Stimulated activated CD4-positive, alpha-beta T cell treated with anti-CD3 and anti-CD28 coated beads, Interleukin-4, amount 100 ng/mL, for 1 hour (primary cell): ENCODE measurements at places on chromosomes 3 and 15.

GRCh38 chr3:82002986-82003642 lies 241.7 kb upstream of the GBE1 start:
- no peak for DNase-seq

DNA sequence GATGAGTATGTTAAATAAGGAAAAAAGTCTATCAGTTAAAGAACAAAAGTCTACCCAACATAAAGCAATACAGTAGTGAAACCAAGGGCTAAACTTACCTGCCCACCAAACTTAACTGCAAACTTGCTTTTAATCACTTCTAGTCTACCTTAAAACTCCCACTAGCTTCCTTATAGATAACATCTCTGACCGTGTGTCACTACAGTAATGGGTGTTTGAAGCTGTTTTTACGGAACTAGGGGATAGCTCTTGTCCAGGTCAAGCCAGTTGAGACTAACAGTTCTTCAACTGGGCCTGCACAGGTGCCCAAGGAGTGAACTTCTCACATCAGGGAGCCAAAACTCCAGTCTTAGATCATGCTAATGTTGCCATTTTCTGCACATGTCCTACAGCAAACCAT lies 132.3 kb downstream of the ZNF385D start:
- DNase-seq = no peak

DNA sequence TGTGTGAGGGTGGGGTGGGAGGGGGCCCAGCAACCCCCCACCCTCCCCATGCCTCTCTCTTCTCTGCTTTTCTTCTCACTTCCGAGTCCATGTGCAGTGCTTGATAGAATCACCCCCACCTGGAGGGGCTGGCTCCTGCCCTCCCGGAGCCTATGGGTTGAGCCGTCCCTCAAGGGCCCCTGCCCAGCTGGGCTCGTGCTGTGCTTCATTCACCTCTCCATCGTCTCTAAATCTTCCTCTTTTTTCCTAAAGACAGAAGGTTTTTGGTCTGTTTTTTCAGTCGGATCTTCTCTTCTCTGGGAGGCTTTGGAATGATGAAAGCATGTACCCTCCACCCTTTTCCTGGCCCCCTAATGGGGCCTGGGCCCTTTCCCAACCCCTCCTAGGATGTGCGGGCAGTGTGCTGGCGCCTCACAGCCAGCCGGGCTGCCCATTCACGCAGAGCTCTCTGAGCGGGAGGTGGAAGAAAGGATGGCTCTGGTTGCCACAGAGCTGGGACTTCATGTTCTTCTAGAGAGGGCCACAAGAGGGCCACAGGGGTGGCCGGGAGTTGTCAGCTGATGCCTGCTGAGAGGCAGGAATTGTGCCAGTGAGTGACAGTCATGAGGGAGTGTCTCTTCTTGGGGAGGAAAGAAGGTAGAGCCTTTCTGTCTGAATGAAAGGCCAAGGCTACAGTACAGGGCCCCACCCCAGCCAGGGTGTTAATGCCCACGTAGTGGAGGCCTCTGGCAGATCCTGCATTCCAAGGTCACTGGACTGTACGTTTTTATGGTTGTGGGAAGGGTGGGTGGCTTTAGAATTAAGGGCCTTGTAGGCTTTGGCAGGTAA lies 8.1 kb downstream of the FAM131A start:
- DNase-seq = no peak

DNA sequence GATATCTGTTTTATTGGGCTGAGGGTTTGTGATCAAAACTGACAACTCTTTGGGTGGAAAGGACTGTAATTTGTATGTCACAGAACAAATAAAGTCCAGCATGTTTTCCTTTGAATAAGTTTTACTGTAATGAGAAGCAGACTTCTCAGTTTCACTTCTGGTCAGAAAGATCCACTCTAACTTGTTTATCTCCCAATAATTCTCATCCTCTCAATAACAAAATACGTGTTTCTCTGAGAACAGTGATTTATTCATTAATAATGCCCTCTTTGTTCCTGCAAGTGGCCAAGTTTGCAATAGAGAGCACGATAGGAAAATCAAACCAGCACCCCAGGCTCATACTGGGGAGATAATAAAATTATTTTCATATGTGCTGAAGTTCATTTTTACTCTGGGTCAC lies 190.6 kb downstream of the CNTN3 start:
- DNase-seq = no peak

DNA sequence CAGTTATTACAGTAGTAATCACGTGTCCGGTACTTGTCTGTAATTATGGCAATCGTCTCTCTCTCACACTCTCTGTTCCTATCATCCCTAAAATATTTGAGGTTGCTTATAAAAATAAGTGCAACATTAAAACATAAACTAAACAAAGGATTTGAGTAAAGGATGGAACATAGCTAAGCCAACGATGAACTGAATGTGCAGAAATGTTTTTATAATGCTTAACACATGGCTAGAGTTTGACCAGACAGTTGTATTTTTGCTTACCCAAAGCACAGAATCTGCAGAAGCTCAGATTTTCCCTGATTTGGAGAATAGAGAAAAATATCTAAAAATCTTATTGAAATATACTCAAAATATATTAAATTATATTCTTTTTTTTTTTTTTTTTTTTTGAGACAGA lies 1030.9 kb downstream of the NAALADL2 start:
- DNase-seq = no peak

DNA sequence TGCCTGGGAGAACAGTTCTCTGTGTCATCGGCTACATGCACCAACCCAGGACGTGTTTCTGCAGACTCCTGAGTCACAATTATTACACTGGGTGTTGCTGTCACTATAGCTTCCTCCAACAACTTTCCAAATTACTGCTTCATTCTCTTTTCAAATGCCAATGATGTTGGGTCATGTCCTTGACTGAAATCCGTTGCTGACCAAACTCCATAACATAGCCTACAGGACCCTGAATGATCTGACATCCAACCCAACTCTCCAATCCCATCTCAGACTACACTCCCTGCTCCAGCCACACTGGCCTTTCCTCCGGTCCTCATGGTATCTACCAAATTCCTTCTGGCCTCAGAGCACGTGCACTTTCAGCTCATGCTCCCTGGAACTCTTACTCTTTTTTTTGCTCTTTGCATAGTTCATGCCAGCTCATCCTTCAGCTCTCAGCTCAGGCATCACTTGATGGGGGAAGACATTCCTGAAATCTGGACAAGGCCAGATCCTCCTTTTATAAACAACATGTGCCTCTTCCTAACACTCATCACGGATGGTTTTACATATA lies 108.8 kb upstream of the PTPRG start:
- no peak for DNase-seq

DNA sequence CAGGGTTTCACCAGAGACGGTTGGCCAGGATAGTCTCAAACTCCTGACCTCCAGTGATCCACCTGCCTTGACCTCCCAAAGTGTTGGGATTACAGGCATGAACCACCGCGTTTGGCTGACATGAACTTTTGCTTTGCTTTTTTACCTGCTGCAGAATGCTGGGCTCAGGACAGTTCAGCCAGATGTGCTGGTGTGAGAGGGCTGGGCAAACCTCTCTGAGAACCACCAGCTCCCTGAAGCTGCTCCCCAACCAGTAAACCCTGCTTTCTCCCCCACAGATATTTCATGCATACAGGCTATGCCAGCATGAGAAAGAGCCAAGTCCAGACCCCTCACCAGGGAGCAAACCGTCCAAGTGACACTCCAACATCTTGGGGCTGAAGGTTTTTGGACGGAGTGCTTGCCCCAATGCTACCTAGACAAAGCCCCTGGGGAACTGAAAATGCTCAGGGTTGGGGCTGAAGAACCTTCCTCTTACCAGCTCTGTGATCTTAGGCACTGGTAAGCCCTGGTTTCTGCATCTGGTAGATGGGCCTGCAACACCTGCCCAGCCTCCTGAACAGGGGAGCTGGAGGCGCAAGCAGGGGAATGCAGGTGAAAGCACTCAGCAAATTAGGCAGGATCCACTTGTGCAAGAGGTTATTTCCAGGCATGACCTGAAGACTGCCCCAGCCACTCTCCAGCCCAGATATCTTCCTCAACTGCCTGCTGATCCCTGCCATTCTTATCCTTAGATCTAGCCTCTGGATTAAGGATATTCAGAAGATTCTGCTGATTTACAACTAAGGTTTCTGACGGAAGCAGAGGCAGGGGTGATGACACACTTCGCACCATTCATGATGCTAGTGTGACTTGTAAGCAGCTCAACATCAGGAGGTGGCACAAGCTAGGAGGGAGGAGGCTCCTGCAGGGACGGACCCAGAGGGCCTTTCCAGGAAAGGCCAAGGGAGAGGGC lies 78.8 kb downstream of the TLE3 start:
- no peak for DNase-seq

GRCh38 chr3:184544513-184544861 lies 17.1 kb upstream of the EPHB3 start:
- no peak for DNase-seq

- DNase-seq = no peak
Measured at GRCh38 chr3:40753951-40754350, 229.2 kb downstream of the ZNF621 start.

DNA sequence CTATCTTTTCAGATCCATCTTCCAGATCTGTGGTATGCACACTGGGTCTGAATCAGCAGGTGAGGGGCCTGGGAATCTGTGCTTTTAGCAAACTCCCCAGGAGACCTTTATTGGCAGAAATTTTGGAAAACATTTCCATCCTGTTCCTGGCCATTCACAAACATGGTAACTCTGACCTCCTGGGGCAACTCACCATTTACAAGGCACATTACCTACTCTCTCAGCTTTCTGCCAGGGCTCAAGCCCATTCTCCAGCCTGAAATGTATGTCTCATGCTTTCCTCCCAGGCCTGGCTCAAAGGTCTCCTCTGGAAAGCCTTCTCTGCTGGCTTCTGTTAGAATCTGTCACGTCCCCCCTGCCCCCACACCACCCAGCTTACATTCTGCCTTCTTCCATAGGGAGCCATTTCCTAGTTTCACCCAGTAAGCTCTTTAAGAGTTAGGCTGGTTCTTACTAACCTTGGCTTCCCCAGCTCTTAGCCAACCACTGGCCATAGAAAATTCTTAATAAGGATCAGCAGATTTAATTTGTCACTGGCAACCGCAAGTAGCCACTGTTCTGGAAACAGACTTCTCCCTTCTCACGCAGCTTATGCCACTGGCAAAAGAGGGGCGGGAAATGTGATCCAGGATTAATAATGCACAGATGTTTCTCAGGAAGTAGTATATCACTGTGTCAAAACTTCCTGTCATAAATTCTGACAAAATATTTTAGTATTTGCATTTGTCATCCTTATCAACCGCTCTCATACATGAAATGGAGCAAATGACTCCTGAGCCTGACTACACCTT lies 55.0 kb downstream of the RORA start:
- DNase-seq = no peak

GRCh38 chr3:32470362-32470761 lies 32.3 kb downstream of the CMTM6 start:
- DNase-seq = no peak

GRCh38 chr3:71541313-71541712 lies 42.2 kb downstream of the FOXP1 start:
- DNase-seq = no peak

DNA sequence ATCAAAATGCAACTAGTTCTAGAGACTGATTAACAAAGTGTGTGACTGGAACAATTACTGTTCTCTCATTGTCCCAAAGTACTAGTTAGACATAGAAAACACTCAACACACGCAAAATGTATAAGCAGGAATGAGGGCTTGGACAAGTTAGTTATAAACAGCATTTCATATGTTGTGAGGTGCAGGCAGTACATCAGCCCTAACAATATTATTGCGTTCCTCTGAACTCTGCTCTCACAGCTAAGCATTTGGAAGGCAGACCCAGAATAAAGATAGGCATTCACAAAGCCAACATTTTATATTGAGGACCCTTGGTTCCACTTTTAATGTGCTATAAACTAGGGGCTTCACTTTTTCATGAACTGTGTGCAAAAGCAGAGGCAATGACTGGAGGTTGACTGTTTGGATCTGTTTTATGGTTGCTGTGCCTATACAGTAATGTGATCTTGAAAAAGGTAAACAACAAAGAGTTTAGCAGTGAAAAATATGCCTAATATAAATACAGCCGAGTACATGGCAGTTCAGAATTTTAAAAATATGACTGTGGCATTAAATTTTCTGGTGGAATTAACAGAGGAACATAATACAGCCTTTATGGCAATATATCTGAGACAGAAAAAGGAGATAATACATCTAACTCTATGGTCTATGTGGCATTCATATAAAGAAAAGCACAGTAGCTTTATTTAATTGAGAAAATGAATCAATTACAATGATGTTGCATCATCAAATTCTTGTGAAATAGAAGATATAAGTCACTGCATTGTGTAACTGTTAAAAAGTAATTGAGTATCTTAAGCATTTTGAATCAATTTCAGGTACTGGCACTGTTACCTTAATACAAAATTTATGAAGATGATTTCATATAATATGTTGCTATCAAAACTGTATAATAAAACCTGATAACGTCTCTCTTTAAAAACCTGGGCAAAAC lies 80.0 kb upstream of the SKOR1 start:
- DNase-seq = no peak

GRCh38 chr3:17387108-17387507 lies 355.3 kb downstream of the TBC1D5 start:
- no peak for DNase-seq

- DNase-seq = no peak
Measured at GRCh38 chr15:39729500-39729899, 53.1 kb downstream of the FSIP1 start.

GRCh38 chr3:8499181-8499611 lies 2.4 kb upstream of the LMCD1 start:
- DNase-seq = no peak

DNA sequence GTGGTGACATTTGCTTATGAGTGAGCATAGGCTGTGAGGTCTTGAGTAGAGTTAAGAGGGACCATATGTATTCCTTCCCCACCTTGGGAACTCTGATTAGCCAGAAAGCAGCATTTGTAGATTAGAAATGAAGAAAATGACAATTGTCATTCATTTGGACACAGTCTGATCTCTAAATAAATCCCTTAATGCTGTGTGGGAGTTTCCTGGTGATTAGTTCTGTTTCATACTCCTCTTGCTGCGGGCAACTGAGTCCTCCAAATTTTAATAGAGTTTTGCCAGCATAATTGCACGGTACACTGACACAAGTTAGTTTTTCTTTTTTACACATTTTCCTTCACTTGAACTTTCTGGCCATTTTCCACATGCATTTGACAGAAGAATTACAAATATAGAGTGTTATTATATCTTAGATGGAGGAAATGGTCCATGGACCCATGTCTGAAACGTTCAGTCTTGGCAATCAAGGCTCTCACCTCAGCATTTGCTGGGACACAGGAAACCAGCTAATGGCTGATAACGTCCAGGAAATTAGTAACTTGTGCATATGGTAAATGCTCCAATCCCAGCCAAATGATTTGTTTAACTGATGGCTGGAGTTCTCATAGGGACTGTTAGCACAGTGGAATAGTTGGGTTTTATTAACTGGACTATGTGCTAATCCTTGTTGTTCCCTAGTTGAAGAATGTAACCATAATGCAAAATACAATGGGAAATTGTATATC lies 321.2 kb downstream of the RBMS3 start:
- no peak for DNase-seq

GRCh38 chr3:25171897-25172296 lies 256.2 kb upstream of the RARB start:
- DNase-seq = no peak

- no peak for DNase-seq
Measured at GRCh38 chr15:31845791-31846190, 184.5 kb upstream of the CHRNA7 start.

GRCh38 chr3:71973274-71974030 lies 188.5 kb upstream of the PROK2 start:
- DNase-seq = no peak
